ENCODE measurements at places on chromosomes 7 and 10.

DNA sequence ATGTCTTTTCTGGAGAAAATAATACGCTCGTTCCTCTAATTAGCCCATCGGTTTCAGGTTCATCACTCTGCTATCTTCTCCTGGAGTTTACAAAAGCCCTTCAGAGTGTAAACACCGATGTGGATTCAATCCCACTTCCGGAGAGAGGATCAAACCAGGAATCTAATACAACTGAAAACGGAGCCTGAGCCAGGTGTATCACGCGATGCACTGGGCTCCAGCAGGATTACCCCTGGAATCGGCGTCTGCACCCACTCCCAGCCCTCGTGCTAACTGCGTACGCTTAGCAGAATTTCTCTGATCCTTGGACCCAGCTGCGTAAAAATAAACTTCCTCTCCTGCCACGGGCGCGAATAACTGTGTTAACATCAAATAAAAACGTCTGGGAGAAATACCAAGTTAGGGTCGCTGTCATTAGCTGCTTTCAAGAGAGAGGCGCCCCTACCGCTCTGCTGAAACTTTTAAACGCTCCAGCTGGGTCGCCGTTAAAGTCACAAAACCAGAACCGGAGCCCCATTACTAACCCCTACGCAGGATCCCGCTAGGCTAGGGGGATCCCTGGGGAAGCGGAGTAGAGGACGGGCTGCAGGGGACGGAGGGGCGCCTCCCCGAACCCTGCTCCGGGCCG lies 502 bp downstream of the ZNF3 start:
- no peak for DNase-seq

GRCh38 chr10:87925570-87925969 lies 62.1 kb downstream of the PTEN start:
- DNase-seq, result no peak

DNA sequence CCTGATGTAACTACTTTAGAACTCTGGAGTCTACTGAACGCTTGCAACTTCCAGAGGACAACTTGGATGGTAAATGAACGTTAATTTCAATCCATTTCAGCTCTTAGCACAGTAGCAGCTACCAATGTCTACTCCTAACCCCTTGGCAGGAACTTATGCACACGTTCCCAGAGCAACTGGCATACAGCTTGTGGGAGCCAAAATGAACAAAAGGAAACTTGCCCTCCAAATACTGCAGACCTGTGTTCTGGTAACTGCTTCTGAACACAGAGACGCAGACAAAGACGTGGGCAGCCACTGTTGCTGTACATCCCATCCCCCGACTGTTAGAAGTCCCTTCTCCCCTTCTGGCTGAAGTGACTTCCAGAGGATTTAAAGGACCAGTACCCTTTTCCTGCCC lies 61.3 kb downstream of the XPNPEP1 start:
- no peak for DNase-seq

DNA sequence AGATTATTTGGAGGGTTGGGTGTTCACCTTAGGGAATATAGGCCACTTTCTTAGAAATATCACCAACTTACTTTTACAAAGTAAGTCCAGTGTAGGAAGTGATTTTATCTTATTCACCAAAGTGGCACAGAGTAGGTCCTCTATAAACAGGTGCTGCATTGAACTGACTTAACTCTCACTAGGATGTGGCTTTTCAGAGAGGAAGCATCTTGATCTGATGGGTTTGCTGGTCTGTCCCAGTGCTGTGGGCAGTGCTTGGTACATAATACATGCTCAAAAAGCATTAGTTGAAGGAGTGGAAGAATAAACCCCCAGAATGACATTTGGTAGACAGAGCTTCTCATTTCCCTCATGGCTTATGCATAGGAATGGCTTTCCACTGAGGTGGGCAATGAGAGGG lies 334.7 kb downstream of the LRMDA start:
- no peak for DNase-seq

DNA sequence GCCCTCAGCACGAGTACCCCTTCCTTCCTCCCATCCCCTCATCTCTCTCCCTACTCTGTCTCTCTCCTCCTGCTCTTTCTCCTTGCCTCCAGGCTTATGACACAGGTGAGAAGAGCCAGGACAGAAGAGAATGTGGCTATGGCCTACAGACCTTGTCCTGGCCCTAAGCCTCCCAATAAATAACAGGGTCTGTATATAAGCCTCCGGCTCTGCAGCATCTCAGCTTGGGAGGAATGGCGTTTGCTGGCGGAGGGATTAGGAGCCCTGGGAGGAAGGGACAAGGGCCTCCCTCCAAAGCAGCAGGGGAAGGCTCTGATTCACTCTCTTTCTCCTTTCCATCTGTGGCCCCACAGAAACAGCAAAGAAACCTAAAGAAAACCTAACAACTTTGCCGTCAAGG lies 45.8 kb downstream of the COL13A1 start:
- DNase-seq, result no peak

- DNase-seq, result no peak
Observed at GRCh38 chr7:127644484-127644883, 7.5 kb upstream of the SND1 start.

GRCh38 chr7:80542398-80542797 lies 30.5 kb upstream of the GNAT3 start:
- no peak for DNase-seq

DNA sequence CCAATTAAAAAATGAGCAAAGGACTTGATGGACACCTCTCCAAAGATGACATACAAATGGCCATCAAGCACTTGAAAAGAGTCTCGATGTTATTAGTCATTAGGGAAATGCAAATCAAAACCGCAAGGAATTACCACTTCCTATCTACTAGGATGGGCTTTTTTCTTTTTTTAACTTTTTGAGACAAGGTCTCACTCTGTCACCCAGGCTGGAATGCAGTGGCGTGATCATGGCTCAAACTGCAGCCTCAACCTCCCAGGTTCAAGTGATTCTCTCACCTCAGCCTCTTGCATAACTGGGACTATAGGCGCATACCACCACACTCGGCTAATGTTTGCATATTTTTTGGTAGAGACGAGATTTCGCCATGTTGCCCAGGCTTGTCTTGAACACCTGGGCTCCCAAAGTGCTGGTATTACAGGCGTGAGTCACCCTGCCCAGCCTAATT lies 13.6 kb downstream of the NKX1-2 start:
- DNase-seq, result no peak

- peak; percentile 17 for DNase-seq
Observed at GRCh38 chr7:150379441-150380379, 580 bp downstream of the ZNF775 start.

DNA sequence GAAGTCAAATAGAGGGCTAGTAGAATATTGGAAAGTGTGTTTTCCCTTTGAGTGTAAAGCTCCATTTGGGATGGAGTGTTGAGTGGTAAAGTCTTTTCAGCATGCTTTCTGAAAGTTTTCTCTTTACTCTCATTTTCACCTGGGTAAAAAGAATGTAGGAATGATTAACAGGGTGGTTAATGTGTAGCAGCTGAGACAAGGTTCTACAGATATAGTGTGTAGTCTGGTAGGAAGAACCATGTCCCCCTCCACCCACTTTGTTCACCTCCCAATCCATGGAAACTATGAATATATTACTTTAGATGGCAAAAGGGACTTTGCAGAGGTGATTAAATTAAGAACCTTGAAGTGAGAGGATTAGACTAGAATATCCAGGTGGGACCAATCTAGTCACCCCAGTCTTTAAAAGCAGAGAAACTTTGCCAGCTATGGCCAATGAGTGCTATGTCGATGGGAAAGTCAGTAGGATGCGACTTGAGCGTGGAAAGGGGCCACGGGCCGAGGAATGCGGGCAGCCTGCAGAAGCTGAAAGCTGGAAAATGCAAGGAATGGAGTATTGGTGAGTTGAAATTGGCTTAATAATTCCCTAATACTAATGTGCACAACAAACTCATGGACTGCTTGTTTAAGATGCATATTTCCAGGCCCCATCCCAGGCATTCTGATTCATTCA lies 166.3 kb upstream of the AHR start:
- no peak for DNase-seq

DNA sequence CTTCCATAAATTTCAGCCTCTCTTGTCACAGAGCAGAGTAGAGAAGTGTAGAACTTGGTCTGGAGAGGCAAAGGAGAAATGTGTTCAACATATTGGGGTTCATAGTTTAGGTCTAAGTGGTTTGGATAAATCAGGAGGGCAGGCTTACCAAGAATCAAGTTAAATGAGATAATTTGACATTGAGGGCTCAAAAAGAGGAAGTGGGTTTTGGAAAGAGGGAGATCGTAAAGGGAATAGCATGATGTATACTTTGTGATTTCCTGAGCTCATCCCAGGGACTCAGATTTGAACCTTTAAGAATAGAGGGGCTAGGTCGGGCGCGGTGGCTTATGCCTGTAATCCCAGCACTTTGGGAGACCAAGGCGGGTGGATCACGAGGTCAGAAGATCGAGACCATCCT lies 34.7 kb upstream of the NPY start:
- no peak for DNase-seq

DNA sequence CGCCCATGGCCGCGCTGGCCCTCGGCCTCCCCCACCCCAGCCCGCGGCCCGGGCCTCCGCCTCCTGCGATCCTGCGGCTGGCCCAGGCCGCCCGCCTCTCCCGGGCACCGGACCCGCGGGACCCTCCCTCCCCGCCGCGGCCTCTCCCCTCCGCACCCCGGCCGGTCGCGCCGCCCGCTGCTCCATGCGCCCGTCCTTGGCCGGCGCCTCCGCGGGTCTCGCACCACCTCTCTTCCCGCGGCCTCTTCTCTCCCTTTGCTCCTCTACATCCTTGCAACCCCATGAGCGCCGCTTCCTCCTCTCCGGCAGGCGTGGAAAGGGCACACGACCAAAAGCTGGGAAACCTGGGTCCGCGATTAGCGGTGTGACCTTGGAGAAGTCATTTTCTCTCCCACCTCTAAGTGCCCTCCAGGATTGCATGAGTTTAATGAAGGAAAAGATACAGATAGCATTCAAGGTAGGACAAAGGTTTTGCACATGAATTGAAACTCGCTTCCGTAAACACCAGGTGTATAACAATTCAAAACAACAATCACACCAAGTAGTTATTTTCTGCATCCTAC lies 448 bp upstream of the SRPK2 start:
- DNase-seq, result no peak

DNA sequence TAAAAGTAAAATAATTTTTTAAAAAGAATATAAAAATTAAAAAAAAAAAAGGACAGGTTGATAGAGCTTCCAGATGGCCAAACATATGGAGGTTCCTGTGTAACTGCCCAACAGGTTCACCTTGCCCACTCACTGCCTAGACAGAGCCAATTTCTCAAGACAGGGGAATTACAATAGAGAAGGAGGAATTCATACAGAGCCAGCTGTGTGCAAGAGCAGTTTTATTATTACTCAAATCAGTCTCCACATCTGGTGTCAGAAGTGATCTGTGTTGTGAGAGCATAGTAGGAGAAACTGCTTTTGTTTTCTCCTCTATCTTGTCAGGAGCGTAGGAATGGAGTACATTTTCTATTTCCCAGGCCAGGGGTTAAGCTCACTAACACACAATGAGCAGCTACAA lies 31.0 kb downstream of the C7orf33 start:
- DNase-seq, result no peak

DNA sequence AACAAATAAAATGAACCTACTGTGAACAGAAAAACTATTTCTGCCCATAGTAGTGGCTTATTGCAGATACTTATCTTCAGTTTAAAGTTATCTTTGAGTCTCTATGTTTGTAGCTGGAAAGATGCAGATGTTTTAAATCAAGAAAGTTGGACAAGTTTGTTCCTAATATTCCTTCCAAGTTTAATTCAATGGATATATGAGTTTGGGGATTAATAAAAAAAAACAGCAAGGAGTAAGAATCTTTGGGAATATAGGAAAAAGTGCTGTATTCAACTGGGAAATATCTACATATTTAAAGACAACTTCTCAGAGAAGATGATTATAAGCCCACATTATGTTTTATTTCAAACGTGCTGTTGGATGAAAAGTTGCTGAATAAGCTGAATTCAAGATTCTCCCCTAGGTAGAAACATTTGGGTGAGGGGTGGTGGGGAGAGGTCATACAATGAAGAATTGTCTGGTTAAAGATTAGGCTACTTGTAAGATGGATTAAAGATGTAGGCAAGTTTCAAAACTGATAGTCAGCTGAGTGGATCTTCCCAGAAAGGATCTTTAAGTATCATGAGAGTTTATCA lies 1135.2 kb downstream of the CNTNAP2 start:
- no peak for DNase-seq

DNA sequence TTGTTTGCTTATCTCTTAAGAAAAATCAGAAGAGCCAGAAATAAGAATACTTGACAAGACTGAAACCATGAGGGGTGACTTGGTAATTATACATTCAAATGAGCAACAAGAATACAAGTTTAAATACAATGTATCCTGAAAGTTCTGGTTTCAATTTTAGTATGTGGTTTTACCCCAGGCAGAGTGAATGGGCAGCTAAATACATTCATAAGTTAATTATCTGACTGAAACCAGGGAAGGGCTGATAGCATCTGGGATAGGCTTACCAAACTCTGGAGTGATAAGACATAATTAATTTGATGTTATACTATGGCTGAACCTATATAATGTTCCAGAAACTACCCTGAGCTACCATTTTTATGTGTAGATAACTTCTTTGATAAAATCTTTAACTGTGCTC lies 252.2 kb upstream of the PLXNA4 start:
- DNase-seq, result no peak

DNA sequence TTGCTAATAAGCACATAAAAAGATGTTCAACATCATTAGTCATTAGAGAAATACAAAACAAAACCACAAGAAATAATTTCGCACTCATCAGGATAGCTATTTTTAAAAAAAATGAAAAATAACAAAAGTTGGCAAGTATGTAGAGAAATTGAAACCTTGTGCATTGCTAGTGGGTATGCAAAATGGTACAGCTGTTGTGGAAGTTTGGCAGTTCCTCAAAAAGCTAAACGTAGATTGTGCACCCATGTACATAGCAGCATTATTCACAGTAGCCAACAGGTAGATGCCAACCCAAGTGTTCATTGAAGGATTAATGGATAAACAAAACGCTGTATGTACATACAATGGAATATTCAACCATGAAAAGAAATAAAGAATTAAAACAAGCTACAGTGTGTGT lies 35.3 kb upstream of the STARD3NL start:
- no peak for DNase-seq

GRCh38 chr7:2795906-2796305 lies 48.2 kb downstream of the GNA12 start:
- no peak for DNase-seq

GRCh38 chr10:17086865-17087367 lies 42.7 kb downstream of the CUBN start:
- no peak for DNase-seq

GRCh38 chr10:107163881-107164861 lies at the start of gene SORCS1:
Gene SORCS1, minus strand, starts transcription at chr10:107164706.
- no peak for DNase-seq

GRCh38 chr7:2921653-2922347 lies 77.7 kb upstream of the GNA12 start:
- DNase-seq, result no peak

- no peak for DNase-seq
Observed at GRCh38 chr10:84353052-84353803, 24.8 kb downstream of the CCSER2 start.

DNA sequence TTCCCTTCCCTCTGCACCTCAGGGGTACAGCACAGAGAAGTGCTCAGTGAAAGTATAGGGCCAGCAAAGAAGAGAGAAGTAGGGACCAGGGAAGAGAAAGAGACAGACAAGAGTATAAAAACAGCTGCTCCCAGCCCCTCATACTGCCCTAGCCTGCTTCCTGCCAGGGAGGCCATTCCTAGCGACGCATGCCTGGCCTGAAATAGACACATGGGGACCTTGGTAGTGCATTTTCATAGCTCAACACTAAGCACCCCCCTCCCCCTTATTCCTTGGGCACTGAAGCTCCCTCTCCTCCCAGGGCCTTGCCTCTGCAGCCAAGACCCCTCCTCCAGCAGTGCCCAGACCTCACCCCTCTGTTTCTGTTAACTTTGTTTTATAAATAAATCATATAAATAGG lies 64.7 kb downstream of the ZMIZ1 start:
- no peak for DNase-seq

GRCh38 chr7:2670720-2671391 lies 17.1 kb upstream of the AMZ1 start:
- DNase-seq, result peak; percentile 71
